ENCODE measurements at places on chromosomes 3 and 15.
A peak's percentile ranks its signal among the peaks of the same experiment; 100 is the strongest.

DNA sequence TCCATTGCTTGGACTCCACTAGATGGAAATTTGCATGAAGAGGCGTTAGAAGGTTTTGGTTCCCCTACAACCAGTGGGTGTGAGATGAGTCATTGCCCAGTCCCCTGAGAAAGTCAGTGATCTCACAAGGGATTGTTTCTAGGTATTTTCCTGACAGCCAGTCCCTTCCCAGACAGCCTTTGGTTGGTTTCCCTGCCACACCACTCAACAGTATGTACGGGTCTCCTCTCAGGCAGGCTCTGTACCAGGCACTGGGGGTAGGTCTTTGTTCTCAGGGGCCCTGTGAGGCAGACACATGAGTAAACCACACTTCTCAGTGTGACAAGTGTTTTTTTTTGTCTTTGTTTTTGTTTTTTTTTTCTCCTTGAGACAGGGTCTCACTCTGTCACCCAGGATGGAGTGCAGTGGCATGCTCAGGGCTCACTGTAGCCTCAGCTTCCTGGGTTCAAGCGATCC is 4.0 kb downstream of the LAMP3 start:
- DNase-seq = no peak

DNA sequence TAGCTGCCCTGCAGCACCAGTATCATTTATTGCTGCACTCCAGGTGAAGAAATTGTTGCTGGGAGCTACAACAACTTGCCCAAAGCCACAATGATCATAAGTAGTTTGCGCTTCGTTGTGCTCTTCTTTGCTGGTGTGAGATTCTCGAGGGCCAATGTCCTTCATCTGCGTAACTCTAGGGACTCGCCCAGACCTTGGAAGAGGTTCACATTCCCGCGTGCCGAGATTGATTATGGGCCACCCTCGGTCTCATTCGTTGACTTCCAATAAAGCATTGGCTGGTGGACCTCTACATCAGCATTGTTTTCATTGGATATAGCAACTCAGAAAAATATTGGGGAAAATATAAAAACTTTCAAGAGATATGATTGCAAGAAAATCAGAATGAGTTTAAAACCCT is 423 bp upstream of the PHLDB2 start:
- no peak for DNase-seq

- no peak for DNase-seq
Measured at GRCh38 chr3:38579551-38580449, 69.7 kb downstream of the SCN5A start.

DNA sequence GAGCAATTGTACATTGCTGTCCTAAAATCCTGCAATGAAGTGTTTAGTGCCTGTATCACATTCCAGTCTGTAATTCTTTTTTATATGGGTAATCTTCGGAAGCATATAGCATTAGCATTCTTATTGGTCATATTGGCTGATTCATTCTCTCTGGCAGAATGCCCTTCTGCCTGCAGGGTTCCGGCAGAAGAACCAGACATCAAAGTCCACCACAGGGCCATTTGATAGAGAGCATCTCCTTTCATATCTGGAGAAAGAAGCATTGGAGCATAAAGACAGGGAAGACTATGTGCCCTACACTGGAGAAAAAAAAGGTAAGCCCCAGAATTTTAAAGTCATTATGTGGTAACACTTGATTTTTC is 39.6 kb downstream of the TMOD3 start:
- no peak for DNase-seq

GRCh38 chr15:81914734-81915256 is 131.0 kb downstream of the MEX3B start:
- DNase-seq = peak; percentile 64

DNA sequence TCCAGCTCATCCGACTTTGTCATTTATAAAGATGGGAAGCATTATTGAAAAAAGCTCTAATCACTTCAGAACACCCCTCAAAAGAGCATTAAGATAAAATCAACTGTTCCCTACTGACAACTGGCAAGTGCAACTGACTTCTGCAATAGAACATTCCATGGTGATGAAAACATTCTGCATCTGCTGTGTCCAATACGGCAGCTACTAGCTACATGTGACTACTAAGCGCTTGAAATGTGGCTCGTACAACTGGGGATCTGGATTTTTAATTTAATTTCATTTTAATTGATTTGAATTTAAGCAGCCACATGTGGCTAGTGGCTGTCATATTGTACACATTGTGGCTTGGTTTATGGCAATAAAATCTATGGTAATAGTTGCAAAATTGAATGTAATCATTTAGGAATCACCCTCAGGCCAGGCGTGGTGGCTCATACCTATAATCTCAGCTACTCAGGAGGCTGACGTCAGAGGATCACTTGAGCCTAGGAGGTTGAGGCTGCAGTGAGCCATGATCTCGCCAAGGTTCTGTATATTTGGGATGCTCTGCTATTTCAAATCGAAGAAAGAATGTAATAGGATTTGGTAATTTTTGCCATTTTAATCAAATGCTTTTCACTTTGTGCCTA is 390.3 kb downstream of the GABRB3 start:
- DNase-seq = no peak

- no peak for DNase-seq
Measured at GRCh38 chr15:52105846-52106245, 6.7 kb downstream of the BCL2L10 start.

GRCh38 chr15:100531204-100531603 is 2.5 kb upstream of the CERS3 start:
- no peak for DNase-seq

DNA sequence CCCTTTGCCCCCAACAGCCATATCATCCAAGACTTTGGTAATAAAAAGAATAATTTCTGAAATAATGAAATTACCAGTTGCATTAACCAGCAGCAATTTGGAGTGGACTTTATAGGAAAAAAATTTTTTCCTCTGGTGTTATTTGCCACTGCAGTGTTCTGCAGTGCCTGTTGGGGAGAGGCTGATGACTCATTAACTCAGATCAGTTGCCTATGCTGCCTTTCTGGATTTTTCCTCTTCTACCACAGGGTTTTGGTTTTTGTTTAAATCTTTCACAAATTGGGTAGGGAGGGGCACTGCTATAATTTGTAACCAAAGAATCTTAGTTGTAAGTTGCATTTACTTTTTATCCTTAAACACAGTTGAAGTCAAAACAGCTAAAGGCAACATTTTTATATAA is 22.7 kb downstream of the ATP6V1A start:
- no peak for DNase-seq

DNA sequence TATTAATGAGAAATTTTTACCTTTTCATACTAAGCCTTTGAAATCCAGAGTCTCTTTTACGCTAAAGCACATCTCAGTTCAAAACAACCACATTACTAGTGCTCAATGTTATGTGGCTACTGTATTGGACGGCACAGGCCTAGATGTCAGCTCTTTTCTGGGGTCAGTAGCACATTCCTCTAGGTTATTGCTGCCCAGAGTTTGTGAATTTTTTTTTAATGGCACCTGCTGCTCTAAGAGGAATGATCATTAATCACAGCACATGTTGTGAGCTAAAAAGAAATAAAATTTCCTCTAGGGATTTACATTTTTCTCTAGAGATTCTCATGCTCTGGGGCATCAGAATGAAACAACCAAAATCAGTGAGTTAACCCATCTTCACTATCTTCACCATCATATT is 436.8 kb upstream of the THBS1 start:
- no peak for DNase-seq

GRCh38 chr3:10473581-10474274 is 31.7 kb downstream of the ATP2B2 start:
- DNase-seq = no peak

- DNase-seq = no peak
Measured at GRCh38 chr3:127997016-127997415, 55.2 kb upstream of the SEC61A1 start.

GRCh38 chr3:152558386-152558785 is 276.5 kb upstream of the P2RY1 start:
- DNase-seq = no peak

DNA sequence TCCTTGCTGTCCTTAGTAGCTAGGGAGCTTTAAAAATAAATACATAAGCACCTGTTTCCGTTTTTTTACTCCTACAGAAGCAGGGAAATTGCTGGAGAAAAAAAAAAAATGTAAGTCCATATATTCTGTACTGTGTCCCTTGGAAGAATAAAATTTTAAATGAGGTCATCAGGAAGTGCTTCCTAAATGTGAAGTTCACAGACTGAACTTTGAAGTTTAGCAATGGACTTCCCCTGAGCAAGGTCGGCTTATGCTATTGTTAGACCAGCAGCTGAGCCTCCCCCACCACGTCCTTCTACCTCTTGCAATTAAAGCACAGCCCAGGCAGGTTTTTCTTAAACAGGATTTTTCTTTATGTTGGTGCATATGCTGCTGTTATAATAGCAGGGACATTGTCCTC is 26.3 kb downstream of the LIPC start:
- no peak for DNase-seq

DNA sequence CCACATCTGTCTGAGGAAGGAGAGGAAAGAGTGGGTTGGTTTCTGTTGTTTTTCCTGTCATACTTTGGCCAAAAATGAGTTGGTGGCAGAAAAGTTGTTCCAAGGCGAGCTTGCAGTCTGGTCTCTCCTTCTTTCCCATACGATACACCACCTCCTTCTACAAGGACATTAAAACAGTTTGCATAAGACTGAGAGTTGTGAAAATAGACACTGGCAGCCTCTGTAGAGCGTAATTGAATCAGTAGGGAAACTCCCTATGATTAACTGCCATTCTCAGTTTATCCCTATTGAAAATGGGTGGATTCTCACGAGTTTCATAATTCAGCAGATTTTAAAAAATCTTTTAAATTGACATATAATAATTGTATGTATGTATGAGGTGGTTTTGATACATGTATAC is 3.7 kb upstream of the LSG1 start:
- no peak for DNase-seq

- DNase-seq = no peak
Measured at GRCh38 chr3:41195946-41196345, 3.4 kb upstream of the CTNNB1 start.

DNA sequence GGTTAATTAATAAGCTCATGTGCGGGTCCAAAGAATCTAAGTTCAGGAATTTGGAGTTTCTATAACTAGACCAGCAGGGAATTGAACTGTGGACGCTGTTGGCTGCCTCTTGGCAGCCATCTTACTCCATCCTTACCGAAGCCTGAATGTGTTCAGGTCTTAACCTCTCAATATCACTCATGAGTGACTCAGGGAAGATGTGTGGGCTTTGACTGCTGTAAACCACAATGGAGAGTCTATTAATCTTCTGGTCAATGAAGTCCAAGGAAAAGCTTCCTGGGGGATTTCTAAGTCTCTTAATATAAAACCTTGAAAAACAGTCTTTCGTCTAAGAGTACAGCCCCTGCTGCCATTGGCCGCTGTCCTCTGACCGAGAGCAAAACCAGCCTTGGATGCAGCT is 46.7 kb upstream of the OXTR start:
- DNase-seq = no peak

GRCh38 chr3:9111417-9111816 is 138.0 kb downstream of the SRGAP3 start:
- DNase-seq = no peak

GRCh38 chr3:129432036-129432435 is 3.6 kb upstream of the EFCAB12 start:
- DNase-seq = no peak

- no peak for DNase-seq
Measured at GRCh38 chr3:188491276-188491687, 337.3 kb downstream of the LPP start.

- no peak for DNase-seq
Measured at GRCh38 chr15:70375006-70375431, 277.3 kb upstream of the TLE3 start.

DNA sequence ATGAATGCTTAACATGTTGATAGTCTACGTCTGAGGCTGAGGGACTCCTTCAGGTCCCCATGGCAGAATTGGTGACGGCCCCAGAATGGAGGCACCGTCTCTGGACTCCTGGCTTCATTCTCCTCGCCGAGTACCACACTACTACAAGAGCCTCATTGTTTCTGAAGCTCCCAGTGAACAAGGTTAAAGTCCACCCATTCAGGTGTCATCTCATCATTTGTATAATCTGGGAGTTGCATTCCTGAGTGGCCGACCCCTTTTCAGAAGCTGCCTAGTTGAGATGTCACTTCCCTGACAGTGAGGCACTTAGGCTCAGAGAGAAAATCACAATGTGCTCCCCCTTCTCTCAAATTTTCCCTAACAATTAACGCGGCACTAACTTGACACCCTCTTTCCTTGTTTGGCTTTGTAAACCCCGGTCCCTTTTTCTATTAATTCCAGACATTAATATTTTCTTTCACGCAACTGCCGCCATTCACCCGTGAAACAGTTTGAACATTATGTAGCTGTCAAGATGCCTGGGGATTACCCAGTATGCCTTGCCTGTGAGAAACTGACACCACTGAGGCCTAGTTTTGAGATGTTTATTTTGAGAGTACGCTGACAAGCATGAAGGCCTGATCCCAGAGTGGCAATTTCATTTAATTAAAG is 105.6 kb downstream of the MCTP2 start:
- DNase-seq = no peak

DNA sequence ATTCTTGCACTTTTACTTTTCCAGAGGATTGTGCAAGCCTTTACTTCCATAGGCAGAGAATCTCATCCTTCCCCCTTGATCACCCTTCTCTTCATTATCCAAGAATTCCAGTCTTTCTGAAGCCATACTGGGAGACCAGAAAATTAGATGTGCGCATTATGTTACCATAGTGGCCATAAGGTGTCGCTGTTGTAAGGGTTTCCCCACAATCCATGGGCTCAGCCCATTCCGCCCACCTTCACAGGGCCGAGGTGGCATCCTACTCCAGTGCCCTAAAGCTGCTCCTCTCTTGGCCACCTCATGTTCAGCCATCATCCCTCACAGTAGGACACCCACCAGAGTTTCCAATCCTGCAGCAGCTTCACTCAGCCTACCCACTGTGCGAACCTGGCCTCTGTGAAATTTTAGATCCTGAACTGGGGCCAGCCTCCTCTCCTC is 35.0 kb downstream of the CTSH start:
- DNase-seq = peak; percentile 37

GRCh38 chr3:5138214-5138981 is 16.3 kb downstream of the ARL8B start:
- no peak for DNase-seq

DNA sequence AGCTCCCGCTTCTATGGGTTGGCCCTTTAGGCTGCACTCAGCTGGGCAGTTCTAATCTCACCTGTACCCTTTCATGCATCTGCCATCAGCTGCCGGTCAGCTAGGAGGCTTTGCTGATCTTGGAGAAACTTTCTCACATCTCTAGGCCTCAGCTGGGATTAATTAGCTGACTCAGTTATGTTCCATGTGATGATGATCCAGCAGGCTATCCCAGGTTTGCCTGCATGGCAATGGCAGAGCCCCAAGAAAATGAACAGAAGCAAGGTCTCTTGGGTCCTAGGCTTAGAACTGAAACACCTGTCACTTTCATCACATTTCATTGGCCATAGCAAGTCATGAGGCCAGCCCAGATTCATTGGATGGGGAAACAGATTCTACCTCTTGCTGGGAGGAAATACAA is 304.6 kb upstream of the TBC1D5 start:
- no peak for DNase-seq

GRCh38 chr3:169456900-169457299 is 206.6 kb downstream of the MECOM start:
- no peak for DNase-seq

GRCh38 chr15:78167227-78167888 is 18.2 kb downstream of the IDH3A start:
- DNase-seq = no peak

- no peak for DNase-seq
Measured at GRCh38 chr3:113431811-113432210, 9.5 kb downstream of the CFAP44 start.

Data from left hindlimb (tissue), 1 donor.